ENCODE measurements at places on chromosomes 2 and 18.

- no peak for DNase-seq
These were observed 473.1 kb upstream of the TCF4 start for GRCh38 chr18:56060967-56061541.

DNA sequence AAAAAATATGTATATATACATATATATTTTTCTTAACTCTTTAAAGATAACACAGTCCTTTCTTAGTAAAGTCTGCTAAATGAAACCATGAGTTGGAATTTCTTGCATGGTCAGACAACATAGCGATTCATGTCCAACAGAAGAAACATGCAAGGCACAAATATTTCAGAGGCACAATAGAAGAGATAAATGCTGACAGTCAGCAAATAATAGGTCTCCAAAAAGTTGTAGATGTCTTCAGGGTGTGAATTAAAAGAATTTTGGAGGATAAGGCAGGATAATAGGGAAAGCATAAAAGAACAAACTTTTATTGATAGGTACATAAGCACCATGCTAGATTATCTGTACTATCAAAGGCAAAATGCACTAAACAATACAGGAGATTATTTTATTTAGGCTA lies 800.2 kb downstream of the PLCL1 start:
- no peak for DNase-seq

DNA sequence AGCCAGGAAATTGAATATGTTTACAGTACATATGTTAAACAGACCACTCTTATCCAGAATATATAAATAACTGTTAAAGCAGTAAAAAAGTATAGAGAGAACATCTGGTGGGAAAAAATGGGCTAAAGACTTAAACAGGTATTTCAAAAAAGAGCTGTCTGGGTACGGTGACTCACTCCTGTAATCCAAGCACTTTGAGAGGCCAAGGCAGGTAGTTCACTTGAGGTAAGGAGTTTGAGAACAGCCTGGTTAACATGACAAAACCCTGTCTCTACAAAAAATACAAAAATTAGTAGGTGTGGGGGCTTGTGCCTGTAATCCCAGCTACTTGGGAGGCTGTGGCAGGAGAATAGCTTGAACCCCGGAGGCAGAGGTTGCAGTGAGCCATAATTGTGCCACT lies 171.4 kb upstream of the FSIP2 start:
- no peak for DNase-seq

- DNase-seq, result peak; percentile 81
These were observed 19.6 kb upstream of the CXCR1 start for GRCh38 chr2:218186355-218186766.

- no peak for DNase-seq
These were observed 69.7 kb downstream of the PRPF40A start for GRCh38 chr2:152647552-152647951.

- DNase-seq, result no peak
These were observed 124.1 kb downstream of the LNPK start for GRCh38 chr2:175877845-175878544.

DNA sequence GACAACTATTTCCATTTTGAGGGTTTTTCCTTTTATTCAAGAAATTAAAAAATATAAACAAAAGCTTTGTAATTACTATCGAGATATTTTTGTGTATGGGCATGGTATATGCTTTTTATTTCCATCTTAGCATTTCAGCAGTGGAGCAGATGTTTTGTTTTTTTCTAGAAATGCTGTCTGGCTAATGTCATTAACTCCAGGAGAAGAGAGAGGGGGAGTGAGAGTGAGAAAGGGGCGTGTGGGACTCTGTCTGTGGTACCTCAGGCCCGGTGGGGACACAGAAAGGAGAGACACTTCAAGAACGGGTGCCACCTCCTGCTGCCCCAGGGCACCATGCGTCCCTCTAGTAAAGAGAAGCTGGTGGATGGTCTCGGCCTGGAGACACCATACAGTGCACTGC lies 34.7 kb downstream of the MYT1L start:
- no peak for DNase-seq

DNA sequence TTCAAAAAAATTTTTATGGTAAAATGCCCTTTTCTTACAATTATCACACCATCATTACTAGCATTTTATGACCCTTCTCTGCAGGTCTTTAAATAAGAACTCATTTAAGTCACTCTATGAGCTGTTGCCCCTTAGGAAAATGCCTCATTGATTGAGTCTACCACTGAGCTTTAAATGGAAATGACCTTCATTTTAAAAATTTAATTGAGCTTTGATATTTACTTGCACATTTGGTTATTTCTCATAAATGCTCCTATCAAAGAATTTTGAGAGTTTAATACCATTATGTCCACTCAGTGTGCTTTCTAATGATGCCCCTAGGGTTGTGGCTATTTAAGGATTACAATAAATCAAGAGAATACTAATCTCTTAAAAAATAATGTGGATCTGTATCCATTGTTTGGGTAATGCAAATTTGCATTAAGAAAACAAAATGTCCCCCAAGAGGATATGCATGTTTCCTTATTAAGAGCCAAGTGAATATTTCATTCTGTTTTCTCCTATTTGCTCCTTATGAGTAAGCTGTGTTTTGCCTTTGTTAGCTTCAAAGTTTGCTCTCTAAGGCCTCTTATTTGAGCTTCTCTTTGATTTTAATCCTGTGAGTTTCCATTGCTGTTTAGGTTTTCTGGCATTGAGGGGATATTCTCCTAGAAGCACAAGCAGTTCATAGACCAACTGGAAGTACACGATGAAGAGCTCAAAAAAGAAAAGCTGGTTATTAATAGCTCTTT lies 69.8 kb downstream of the CERS6 start:
- no peak for DNase-seq

GRCh38 chr2:219409619-219410018 lies 8.6 kb upstream of the DES start:
- DNase-seq, result no peak

DNA sequence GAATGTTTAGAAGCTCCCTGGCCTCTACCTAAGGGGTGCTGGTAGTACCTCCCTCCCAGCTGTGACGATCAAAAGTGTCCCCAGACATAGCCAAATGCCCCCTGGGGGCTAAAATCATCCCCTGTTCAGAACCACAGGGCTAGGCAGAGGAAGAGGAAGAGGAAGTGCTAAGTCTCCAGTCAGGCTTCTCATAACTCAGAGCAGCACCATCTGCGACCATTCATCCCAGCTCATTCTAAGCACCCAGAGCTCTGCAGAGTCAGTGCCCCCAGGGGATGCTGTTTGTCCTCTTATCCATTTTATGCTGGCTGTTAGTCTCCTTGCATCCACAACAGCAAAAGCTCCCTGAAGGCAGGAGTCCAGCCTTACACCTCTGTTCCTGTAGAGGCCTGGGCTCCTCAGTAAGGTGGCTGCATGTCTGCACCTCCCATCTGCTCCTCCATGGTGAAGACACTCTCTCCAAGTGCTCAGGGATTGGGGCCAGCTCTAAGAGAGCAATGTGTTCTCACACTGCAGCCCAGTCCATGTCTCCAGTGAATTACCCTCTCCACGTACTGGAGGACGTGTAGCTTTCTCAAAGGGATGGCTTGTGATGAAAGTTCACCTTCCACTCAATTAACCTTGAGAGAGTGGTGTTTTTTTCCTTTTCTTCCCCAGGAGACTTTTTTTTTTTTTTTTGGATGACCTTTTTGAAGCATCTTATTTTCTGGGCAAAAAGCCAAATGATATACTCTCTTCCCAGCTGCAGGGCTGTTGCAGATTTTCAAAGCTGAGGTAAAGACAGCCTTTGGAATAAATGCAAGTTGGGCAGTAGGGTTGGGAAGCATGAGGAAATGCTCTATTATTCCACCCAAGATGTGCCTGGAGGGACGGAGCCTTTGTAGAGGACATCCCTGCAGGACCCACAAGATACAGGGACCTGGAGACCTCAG lies 158.9 kb upstream of the SLC14A2 start:
- DNase-seq, result no peak

- DNase-seq, result no peak
These were observed 81.2 kb downstream of the INSIG2 start for GRCh38 chr2:118169359-118170005.

DNA sequence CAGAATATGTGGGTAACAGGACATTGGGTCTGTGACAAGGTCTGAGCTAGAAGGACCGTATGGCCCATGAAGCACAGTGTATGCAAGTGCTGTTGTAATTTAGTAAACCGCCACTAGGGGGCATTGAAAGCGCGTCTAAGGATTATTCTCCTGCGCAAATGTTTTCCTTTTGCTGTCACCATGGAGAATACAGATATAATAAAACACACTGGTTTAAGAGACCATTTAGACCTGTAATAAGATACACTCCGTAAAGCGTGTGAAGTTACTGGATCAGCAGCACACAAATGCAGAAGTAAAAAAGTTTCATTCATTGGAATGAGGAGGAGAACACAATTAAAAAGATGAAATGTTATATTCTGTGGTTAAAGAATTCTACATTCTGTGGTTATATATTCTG lies 272.4 kb downstream of the AGAP1 start:
- DNase-seq, result peak; percentile 88

- DNase-seq, result no peak
These were observed 154.5 kb downstream of the RPIA start for GRCh38 chr2:88845772-88846661.

DNA sequence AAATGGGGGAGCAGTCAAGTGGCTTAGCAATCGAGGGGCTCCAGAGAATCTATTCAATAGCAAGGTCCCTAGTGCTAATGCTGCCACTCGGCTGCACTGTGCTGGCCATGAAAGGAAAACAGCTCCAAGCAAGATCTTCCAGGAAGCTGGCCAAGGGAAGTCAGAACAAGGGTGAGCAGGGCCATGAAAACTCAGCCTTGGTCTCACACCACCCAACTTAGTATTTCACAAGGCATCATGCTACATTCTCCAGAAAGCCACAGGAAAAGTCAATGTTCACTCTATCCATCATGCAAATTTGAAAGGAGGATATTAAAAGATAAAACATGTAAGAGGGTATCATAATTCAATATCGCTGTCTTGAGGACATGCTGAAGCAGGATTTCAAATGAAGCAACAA lies 35.7 kb downstream of the NRP2 start:
- no peak for DNase-seq

GRCh38 chr2:42862669-42863185 lies 70.3 kb upstream of the HAAO start:
- no peak for DNase-seq

All from ACHN (cell line).